ENCODE measurements at places on chromosomes 1 and 21.

DNA sequence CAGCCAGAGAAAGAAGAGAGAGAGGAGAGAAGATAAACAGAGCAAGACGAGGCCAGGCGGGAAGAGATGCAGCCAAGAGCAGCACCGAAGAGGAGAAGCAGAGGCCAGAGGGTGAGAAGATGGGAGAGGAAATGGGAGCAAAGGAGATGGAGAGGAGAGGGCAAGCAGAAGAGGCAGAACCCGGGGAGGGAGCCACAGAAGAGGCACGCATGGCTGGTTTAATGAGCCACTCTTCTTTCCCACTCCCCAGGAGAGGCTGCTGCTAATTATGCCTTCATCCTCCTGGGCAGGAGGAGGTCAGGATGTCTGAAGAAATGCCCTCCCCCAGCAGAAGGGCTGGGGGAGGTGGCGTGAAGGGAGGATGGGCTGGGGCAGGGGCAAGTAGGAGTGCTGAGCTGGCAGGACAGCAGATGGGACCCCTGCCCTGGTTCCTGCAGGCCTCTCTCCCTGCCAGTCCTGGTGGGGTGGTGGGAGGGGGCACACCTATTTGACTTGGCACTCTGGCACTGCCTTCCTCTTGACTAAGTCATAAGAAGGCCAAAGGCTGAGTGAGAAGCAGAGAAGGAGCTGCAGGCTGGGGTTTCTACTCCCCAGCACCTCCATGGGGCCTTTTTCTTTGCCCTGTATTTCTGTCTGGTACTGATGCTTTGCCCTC, 32.3 kb downstream of the KIRREL1 start:
- DNase-seq = no peak

GRCh38 chr1:24528744-24529143, 26.1 kb downstream of the RCAN3 start:
- DNase-seq = no peak

DNA sequence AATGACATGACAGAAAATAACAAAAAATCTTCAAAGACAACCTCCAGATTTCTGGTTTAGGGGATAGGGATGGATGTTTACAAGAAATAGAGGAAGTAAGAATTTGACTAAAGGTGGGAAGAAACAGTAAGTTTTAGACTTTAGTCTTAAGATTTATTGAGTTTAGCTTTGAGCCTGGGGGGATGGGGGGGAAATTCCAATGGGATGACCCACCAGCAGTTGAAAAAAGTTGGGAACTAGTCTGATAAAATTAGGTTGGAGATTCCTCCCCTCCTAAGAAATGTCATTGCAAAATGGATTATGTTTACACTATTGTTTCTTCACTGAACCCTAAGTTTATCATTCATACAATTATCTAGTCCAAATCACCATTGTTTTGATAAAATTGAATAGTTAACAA, 28.4 kb downstream of the WDR26 start:
- no peak for DNase-seq

- DNase-seq = no peak
Observed at GRCh38 chr1:211832661-211833060, 2.1 kb upstream of the LPGAT1 start.

- no peak for DNase-seq
Observed at GRCh38 chr1:211639475-211640300, 35.7 kb downstream of the NEK2 start.

- no peak for DNase-seq
Observed at GRCh38 chr1:36781098-36781497, 253.2 kb downstream of the GRIK3 start.

- DNase-seq = no peak
Observed at GRCh38 chr1:70290218-70290617, 64.3 kb downstream of the ANKRD13C start.

GRCh38 chr1:204227351-204227750, 13.6 kb upstream of the GOLT1A start:
- no peak for DNase-seq

DNA sequence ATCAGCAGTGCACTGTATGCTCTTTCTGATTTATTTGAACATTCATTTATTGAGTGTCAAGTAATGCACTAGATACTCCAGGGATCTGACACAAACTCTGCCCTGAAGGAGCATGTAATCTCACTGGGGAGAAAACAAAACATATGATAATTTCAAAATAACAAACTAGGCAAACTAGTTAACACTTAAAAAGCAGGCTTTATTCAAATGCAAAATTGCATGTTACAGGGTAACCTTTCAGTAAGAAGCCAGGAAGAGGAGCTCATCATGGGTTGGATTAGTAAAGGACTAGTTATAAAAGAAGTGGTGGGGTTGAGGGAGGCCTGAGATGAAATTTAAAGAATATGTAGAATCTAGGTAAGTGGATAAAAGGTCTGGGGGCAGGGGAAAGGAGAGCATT, 20.9 kb downstream of the SELL start:
- no peak for DNase-seq

GRCh38 chr1:55337801-55338447, 122.8 kb upstream of the USP24 start:
- DNase-seq = no peak

DNA sequence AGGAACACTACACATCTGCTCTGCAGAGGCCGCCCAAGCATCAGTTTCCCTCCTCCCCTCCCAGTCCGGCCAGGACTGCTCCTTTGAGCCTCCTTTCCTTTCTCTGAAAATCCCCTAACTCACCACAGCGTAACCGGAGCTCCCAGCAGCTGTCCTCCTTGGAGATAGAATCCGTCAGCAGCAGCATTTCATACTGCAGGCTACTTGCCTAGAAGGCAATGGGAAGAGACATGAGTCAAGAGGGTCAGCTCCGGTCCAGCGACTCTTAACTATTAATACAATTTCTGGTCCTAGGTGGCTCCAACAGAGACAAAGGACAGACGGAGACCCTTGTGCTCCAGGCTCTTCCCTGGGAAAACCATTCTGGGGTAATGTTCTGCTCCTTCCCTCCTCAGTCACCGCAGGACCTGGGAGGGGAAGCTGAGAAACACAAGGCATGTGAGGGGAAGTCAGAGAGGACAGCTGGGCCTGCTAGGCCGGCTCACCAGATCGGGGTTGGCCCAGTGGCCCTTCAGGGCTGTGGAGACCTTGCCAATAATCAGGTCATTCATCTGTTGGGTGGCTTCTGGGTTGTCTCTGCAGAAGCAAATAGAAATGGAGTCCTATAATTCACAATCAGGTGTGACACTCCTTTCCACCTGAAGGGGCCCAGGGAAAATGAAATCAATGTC, 99.7 kb downstream of the UBR4 start:
- no peak for DNase-seq

DNA sequence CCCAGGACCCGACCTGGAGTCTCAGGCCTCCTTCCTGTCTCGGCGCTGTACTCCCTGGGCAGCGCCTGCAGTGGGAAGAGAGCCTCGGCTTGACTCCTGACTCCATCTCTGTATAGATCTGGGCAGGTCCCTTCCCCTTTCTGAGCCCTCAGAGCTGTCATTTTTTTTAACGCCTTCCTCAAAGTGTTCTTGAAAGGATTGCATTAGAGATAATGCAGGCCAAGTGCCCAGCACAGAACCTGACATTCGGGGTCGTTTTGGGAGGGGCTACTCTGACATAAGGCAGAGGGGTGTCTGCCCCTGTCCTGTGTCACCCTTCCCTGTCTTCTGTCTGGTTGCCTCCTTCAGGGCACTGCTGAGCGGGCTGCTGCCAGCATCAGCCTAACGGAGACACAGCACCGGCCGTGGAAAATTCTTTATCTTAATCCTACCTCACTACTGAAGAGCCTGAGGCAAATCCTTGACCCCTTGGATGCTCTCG, 271.6 kb downstream of the TRABD2B start:
- no peak for DNase-seq

GRCh38 chr1:244191581-244191980, 140.5 kb downstream of the ZBTB18 start:
- DNase-seq = no peak

GRCh38 chr1:15950763-15951295, 25.1 kb downstream of the ZBTB17 start:
- DNase-seq = no peak

DNA sequence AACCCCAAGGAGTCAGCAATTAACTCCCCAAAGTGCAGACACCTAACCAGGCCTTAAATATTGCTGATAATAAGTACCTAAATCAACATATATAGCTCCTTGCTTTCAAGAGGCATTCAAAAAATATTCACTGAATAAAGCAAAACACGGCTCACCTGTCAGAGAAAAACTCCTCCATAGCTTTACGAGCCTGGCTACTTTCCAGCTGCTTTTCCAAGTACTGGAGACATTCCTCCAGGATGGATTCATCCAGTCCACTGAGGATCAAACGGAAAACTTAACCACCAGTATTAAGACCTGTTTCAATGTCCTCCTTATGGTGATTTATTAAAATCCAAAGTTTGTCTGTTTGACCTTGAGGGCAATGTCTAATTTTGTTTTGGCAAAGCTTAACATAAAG, 44.6 kb downstream of the UBR4 start:
- no peak for DNase-seq

GRCh38 chr1:26854906-26855305, 8.0 kb upstream of the SFN start:
- DNase-seq = no peak

GRCh38 chr1:31299365-31299764, 2.5 kb downstream of the ZCCHC17 start:
- DNase-seq = no peak

- no peak for DNase-seq
Observed at GRCh38 chr1:109847251-109847650, 63.4 kb upstream of the CSF1 start.

DNA sequence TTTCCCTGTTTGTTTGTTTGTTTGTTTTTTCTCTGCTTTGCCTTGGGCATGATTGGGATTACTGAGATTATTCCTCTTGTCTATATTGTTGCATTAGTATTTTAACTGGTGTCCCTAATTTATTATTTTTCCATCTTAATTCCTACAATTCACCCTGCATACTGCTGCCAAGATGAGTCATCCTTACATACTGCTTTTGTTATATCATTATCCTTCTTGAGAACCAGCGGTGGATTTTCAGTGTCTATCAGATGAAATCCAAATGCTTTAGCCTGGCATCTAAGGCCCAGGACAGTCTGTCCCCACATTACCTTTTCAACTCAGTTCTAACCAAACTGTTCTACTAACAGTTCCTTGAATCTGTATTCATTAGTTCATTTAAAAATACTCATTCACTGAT, 101.7 kb downstream of the OLFML2B start:
- no peak for DNase-seq

DNA sequence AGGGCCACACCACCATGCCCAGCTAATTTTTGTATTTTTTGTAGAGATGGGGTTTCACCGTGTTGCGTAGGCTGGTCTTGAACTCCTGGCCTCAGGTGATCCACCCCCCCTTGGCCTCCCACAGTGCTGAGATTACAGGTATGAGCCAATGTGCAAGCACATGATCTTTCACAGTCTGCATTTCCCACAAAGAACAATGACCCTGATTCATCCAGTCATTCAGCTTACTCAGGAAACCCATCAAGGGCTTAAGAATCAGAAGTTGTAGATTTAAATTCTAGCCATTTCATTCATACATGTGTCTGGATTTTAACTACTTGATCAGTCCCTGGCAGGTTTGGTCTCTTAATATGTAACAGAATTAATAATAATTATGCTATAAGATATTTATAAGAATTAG, 2065.7 kb downstream of the MRPL39 start:
- no peak for DNase-seq

DNA sequence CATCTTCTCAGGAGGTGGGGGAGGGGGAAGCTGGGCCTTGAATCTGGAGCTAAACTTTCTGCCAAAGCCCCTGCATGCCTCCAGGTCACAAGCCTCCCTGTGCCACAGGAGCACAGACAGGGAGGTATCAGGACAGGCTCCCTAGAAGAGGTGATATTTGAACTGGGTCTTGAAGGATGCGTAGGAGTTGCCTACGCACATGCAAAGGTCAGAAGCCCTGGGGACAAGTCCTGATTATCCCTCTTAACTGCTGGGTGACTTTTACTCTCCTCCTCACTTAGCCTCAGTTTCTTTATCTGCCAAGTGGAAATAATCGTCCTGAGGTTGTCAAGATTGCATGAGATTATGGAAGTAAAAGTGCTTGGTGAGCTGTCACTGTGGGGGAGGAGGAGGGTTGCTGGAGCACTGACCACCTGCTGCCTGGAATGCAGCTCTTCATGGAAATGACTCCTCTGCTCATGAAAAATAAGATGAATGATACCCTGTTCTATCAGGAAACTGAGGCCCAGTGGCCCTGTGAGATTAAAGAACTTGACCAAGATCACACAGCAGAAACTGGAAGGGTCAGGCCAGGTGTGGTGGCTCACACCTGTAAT, 50.6 kb upstream of the LAPTM5 start:
- DNase-seq = no peak

GRCh38 chr1:47991187-47991586, 6.0 kb downstream of the TRABD2B start:
- no peak for DNase-seq

DNA sequence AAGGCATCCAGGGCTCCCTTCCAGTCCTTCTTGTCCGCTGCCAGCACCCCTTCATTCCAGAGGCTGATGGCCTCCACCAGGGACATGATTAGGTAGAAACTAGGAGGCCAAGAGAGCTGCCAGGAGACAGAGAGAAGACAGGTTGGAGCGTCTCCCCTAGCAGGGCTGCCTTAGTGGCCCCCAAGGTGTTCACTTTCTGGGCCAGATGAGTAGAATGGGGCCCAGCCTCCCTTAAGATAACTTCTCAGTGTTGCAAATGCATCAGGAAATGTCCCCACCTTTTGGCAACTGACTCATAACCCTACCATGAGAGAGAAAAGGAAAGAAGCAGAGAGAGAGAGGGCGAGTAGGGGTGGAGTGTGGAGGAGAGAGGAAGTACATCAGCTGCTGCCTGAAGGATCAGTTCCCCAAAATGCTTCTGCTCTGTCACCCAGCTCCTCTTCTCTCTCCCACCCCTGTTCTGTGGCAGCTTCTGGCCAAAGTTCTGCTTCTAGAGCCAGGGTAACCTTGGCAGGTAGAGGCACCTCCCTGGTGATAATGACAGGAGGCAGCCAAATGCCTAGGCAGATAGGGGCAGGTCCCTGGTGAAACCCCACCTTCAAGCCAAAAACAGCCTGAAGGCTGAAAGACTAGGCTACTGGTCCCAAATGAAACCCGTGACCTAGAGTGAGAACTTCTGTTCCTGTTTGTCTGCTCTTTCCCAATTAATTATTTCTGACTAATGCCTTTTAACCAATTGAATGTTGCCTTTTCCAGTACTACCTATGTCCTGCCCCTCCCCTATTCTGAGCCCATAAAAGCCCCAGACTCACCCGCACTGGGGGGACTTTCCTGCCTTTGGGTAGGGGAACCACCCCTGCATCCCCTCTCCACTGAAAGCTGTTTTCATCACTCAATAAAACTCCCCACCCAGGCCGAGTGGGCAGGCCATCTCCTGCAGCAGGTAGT, at the start of gene NCF2:
TSS of gene NCF2 (minus strand) at position 216 of the 948 bp plus-strand sequence. CDS start at position 86, 130 bp downstream.
- no peak for DNase-seq

GRCh38 chr1:45607404-45608074, 16.3 kb downstream of the CCDC17 start:
- no peak for DNase-seq

GRCh38 chr1:74343216-74343615, 108.0 kb downstream of the TNNI3K start:
- no peak for DNase-seq

- DNase-seq = no peak
Observed at GRCh38 chr1:156419854-156420204, 50.8 kb downstream of the RHBG start.

Measured in cortex of kidney (tissue), 1 donor.